ENCODE measurements at places on chromosomes 3 and 15.

DNA sequence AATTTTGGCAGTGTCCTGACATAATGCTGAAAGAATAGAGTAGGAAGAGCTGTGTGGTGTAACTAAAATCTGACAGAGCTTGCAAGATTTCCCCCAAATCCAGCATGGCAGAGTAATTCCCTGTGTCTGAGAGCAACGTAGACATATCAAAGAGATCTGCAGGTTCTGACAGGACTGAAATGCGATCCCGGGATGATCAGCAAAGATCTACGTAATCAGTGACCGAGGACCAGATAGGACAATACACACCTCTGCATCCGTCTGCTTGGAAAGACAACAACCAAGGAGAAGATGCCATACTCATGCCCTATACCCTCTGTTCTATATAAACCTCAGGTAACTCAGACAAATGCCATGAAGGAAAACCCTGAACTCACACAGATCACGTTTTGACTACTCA is 26.6 kb upstream of the SYNPR start:
- DNase-seq = no peak

DNA sequence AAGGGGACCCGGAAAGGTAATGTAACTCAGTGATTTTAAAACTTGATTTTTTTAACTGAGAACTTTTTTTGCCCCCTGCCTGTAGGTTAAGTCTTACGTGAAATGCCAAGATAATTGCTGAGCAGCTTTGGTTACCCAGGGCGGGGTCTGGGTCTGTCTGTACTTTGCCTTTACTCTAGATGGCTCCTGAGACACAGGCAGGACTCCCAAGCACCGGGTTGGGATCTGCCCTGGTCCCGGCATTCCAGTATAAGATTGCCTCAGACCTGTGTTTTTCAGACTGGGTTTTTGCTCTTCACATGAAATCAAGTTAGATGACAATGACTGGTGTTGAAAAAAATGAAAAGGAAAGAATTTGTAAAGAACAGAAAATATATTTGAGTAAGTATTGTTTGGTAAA is 40.3 kb downstream of the WDR76 start:
- no peak for DNase-seq

GRCh38 chr15:88932271-88932874 is 19.2 kb upstream of the MFGE8 start:
- DNase-seq = no peak

DNA sequence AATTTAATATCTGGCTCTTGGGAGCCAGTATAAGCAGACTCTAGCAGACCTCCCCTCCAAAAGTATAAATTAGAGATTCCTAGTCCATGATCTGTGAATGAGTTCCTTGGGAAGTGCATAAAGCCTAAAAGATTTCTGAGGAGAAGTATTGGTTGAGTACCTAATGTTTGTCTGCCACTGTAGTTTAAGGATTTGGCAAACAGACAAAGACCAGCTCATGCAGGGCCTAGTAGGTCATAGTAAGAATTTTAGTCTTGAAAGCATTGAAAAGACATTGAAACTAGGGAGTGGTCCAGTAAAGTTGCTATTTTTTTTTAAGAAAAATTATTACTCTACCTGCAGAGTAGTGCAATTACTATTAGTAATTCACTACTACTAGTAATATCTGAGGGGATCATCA is 67.5 kb downstream of the SPRED1 start:
- no peak for DNase-seq

DNA sequence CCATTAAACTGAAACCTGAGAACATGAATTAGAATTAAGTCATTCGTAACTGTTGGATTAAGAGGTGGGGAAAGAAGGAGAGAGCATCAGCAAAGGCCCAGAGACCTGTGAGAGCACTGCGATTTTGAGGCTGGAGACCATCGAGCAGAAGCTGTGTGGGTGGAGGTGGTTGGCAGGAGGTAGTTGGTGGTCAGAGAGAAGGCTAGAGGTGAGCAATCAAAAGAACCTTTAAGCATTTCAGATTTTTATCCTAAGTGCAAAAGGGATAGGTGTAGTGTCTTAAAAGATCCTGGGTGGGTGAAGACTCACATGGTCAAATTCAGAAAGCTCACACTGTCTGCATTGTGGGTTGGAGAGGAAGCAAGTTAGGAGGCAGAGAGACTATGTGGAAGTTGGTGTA is 65.1 kb upstream of the TEX264 start:
- no peak for DNase-seq

GRCh38 chr3:100124201-100124761 is 10.0 kb upstream of the FILIP1L start:
- no peak for DNase-seq

- DNase-seq = no peak
Observed at GRCh38 chr3:174116421-174116820, 718.9 kb downstream of the NLGN1 start.

GRCh38 chr3:131393051-131393450 is 11.5 kb downstream of the NUDT16 start:
- no peak for DNase-seq

DNA sequence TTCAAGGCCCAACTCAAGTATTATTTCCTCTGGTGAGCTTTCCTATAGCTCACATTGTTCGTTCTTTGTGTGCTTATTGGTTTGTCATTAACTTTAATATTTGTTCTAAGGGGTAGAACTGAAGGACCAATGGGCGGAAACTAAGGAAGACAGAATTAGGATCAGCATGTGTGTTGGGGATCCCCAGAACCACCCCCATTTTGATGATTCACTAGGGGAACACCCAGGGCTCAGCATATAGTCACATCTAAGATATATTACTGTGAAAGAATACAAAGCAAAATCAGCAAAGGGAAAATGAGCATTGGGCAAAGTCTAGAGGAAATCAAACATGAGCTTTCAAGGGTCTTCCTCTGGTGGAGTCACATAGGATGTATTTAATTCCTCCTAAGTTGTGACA is 76.9 kb downstream of the TIMP4 start:
- DNase-seq = no peak

GRCh38 chr3:98027085-98027446 is 8.0 kb downstream of the GABRR3 start:
- no peak for DNase-seq

- peak; percentile 94 for DNase-seq
Observed at GRCh38 chr3:126679318-126679751, 24.4 kb upstream of the TXNRD3 start.

GRCh38 chr15:52727815-52728214 is 48.6 kb upstream of the ATOSA start:
- DNase-seq = no peak

GRCh38 chr15:28178727-28179126 is 79.6 kb upstream of the OCA2 start:
- no peak for DNase-seq

GRCh38 chr15:85925649-85926237 is 131.0 kb upstream of the KLHL25 start:
- no peak for DNase-seq

GRCh38 chr3:45440562-45440961 is 52.2 kb downstream of the LARS2 start:
- no peak for DNase-seq

DNA sequence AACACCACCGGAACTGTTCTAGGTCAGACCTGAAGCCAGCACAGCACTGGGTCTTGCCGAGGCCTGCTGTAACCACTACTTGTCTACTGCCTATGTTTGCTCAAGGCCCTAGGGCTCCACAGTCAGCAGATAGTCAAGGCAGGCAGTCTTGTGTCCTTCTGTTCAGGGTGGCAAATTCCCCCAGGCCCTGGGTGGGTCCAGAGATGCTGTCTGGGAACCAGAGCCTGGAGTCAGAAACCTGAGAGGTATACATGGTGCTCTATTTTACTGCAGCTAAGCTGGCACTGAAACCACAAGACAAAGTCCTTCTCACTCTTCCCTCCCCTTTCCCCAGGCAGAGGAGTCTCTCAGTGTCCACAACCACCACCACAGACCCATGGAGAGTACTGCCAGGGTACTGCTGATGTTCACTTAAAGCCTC is 89.9 kb downstream of the BBX start:
- DNase-seq = no peak

GRCh38 chr3:69231929-69232440 is 109.6 kb upstream of the LMOD3 start:
- no peak for DNase-seq

GRCh38 chr3:157354722-157355121 is 81.9 kb upstream of the PTX3 start:
- DNase-seq = no peak

DNA sequence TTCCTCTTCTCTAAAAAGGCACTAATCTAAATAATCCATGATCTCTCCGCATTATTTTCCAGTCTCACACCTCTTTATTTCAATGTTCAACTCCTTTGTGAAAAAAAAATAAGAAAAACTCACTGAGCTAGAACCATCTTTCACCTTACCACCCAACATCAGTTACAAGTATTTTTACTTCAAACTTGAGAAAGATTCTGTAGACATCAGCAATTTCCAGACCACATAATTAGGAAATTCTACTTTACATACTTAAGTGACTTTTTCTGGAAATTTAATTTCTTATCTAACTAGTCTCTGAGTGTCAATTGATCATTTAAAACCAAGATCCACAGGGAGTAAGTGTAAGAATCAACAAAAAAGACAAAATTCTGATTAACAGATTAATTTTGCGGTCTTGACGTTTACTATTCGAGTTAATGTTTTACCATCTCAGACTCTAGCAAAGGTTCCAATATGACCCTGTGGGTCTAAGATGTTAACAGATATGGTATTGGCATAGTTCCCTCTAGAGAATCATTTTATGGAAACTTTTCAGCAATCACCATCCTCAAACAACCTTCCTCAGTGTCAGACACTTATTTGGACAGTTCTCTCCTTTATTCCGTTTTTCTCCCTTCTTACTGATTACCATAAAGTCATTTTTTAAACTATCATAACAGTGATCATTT is 5.1 kb downstream of the ATP13A3 start:
- DNase-seq = no peak

DNA sequence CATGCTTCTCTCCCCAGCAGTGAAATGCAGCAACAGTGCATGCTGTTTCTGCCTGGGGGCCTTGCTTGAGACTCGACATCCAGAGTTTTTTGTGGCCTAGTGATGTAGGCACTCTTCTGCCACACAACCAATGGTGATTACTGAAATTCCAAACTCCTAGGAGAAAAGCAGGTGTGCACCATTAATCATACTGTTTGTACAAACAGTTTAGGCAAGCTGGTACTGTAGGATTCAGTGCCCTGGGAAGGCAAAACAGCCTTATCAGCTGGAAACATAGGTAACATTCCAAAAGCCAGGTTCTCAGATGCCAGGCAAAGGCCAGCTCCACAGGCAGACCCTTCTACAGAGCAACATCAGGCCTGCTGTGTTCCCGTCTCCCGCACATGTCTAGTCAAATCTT is 17.5 kb upstream of the RBP1 start:
- no peak for DNase-seq

GRCh38 chr3:94081884-94082283 is 19.0 kb downstream of the NSUN3 start:
- no peak for DNase-seq

DNA sequence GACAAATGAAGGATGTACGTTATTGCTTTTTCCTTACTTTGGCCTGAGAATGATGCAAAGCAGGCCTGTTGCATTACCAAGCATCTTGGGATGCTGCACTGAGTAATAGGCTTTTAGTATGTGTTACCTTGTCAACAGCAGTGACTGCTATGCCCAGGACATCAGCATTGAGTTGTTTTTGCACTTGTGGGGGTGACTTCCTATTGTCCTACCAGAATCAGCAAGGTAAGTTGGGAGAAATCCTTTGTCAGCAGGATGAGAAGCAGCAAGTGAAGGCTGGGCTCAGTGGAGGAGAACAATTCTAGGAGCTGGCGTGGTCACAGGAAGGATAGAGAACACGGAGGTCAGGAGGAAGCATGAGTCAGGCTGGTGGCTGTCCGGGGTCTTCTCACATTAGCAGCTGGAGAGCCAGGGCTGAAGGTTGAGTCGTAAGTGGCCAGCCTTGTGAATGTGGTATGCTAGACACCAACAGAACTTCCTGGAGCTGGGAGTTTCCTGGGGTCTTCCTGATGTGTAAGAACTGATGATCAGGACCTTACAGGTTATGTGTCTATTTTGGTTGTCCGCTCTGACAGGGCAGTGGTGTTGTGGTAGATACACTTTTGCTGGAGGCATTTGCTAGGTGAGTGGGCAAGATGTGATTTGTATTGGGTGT is 142.7 kb downstream of the FNDC3B start:
- DNase-seq = no peak

- DNase-seq = no peak
Observed at GRCh38 chr3:187852842-187853730, 107.8 kb upstream of the BCL6 start.

DNA sequence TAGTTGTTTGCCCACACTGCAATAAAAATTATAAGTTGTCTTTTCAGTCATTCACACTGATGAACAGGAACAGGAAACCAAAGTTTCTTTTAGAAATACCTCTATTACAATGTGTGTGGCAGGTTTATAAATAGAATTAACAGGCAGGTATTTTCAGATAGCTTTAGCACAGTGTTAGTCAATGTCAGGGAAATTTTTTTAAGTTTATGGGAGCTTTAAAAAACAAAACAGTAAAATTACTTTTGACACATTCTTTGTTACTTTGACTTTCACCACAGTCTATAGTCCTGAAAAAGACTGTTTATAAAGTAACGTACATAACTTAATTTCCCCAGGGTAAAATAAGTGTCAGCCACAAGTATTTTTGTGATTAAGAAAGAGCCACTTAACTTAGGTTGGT is 38.1 kb downstream of the SERPINI1 start:
- DNase-seq = no peak

- DNase-seq = no peak
Observed at GRCh38 chr15:100769043-100769974, 110.3 kb upstream of the ALDH1A3 start.

GRCh38 chr15:69128667-69129311 is 31.6 kb upstream of the GLCE start:
- no peak for DNase-seq

DNA sequence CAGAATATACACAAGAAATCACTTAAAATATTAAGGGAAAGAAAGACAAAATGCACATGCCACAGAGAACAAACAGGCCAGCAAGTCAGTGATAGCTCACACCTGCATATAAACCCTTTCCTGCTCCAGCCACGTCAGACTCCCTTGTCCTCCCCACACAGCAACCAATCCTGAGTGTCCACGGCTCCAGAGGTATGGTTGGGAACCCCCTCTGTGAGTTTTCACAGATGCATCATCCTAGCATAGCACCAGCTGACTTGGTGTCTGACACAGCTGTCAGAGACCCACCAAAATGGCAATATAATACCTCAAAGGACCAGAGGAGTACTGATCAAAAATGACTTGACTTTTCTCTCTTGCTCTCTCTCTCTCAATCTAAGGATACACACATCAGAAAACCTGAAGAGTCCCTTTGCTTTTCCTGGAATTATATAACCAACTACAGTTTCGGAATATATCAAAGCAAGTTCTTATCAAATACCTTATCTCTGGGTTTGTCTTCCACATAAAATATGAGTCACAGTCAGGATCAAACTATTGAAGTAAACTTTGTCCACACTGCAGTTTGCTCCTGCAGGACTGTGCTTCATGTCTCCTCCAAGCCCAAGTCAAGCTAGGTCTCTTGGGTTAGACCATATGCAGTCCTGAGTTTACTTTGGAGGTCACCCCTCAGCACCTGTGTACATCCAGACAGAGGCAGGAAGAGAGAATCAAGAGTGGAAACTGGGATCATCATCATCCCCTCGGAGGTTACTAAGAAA is 187.1 kb upstream of the THBS1 start:
- DNase-seq = no peak

Measured in ecto neural progenitor cell (in vitro differentiated cells).